Kidney epithelial cell (primary cell): ENCODE measurements at places on chromosomes 11 and 22.

GRCh38 chr11:103581760-103582159, 454.7 kb upstream of the DDI1 start:
- no peak for DNase-seq

DNA sequence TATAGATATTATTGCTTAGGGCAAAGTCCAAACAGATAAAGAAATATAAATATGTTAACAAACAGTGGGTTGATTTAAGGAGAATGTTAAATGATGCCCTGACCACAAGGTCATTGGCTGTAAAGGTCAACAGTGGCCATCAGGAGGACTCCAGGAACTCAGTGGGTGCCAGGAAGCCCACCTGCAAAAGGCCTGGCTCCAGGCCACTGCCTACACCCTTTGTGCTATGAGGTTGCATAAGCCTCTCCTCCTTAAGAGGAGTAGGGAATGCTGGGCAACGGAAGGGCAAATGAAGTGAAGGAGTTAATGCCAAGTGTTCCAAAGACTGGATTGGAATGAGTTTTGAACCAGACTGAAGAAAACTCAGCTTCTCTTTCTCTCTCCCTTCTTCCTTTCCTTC, 73.3 kb upstream of the ALX4 start:
- no peak for DNase-seq

GRCh38 chr22:44847380-44847779, 95.0 kb downstream of the ARHGAP8 start:
- no peak for DNase-seq

GRCh38 chr11:46222490-46223251, 54.8 kb upstream of the CREB3L1 start:
- no peak for DNase-seq

DNA sequence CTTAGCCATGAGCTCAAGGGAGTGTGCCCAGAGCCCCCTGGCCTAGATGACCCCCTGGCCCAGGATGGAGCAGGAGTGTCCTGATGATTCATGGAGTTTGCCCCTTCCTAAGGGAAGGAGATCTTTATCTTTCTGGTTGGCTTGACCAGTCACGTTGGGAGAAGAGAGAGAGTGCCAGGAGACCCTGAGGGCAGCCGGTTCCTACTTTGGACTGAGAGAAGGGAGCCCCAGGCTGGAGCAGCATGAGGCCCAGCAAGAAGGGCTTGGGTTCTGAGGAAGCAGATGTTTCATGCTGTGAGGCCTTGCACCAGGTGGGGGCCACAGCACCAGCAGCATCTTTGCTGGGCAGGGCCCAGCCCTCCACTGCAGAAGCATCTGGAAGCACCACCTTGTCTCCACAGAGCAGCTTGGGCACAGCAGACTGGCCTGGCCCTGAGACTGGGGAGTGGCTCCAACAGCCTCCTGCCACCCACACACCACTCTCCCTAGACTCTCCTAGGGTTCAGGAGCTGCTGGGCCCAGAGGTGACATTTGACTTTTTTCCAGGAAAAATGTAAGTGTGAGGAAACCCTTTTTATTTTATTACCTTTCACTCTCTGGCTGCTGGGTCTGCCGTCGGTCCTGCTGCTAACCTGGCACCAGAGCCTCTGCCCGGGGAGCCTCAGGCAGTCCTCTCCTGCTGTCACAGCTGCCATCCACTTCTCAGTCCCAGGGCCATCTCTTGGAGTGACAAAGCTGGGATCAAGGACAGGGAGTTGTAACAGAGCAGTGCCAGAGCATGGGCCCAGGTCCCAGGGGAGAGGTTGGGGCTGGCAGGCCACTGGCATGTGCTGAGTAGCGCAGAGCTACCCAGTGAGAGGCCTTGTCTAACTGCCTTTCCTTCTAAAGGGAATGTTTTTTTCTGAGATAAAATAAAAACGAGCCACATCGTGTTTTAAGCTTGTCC, 14.3 kb downstream of the ADORA2A start:
- DNase-seq, result no peak

DNA sequence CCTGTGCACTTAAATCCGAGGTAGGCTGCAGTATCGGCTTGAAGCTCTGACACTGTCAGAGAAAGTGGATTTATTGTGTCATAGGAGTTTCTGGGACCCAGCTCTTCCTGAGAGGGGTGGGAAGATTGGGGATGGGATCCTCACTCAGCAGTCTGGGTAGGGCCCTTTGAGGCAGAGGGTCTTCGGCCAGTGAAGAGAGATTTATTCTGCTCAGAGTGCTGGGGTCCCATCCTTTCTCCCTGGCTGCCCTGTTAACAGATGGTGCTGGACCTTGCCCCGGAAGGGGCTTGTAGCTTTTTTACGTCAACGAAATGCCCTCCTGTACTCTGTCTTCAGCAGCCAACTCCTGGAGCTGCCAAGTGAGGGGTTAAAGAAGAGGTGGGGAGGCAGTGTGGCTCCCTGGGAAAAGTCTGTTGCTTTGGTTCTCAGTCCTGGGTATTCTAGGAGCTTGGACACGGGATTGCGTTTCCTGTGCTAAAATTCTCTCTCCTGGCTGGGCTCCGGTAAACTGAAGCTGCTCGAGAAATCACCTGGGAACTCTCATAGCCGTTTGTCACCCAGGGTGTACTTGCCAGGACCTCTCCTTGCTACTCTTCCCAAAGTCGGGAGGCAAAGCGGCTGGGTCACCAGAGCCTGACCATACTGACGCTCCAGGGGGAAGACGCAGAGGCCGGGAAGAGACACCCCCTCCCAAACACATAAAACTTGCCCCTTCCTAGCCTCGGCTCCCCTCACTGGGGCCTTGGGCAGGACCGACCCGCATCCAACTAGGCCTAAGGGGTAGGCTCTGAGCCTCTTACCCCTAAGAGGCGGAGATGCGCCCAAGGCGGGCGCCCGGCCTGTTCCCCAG, 806 bp upstream of the SMDT1 start:
- no peak for DNase-seq

GRCh38 chr11:78912778-78913177, 338.1 kb upstream of the NARS2 start:
- DNase-seq, result no peak

DNA sequence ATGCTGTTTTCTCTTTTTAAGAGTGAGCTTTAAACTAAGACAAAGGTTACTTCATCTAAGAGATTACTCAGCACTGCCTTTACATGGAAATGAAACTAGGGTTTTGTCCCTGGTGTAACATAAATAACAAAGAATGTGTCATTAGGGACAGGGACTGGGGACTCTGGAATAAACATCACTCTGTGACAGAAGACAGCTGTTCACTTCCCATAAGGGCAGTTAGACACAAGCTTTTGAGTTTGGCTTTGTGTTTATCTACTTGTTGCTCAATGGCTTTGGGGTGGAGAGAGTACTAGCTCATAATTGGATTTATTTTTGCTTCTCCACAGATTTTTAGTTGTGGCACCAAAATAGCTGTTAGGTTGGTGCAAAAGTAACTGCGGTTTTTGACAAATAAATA, 154.5 kb downstream of the OR4C45 start:
- no peak for DNase-seq

DNA sequence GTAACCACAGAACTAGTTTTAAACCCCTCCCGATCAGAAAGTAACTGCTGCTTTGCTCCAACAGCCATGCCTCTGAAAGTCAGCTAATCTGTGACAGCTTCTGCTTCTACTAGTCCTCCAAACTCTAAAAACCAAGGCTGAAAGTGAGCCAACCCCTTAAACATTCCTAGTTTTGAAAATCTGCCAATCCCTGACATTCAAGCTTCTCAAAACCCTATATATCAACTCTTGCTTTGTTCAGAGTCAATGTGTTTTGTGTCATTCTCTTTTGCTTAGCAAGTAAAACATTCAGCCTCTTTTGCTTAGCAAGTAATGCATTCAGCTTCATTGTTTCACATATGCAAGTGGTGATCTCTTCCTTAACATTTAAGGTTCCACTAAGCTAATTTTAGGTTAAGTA, 56.9 kb downstream of the ATG16L2 start:
- no peak for DNase-seq

- no peak for DNase-seq
Measured at GRCh38 chr11:35087648-35088047, 51.3 kb upstream of the CD44 start.

DNA sequence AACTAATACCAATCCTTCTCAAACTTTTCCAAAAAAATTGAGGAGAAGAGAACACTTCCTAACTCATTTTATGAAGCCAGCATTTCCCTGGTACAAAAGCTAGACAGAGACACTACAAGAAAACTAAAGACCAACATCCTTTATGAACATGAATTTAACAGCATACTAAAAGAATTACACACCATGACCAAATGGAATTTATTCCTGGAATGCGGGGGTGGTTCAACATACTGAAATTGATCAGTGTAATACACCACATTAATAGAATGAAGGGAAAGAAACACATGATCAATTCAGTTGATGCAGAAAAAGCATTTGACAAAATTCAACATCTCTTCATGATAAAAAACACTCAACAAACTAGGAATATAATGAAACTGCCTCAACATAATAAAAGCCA, 148.1 kb downstream of the WNT7B start:
- DNase-seq, result no peak

DNA sequence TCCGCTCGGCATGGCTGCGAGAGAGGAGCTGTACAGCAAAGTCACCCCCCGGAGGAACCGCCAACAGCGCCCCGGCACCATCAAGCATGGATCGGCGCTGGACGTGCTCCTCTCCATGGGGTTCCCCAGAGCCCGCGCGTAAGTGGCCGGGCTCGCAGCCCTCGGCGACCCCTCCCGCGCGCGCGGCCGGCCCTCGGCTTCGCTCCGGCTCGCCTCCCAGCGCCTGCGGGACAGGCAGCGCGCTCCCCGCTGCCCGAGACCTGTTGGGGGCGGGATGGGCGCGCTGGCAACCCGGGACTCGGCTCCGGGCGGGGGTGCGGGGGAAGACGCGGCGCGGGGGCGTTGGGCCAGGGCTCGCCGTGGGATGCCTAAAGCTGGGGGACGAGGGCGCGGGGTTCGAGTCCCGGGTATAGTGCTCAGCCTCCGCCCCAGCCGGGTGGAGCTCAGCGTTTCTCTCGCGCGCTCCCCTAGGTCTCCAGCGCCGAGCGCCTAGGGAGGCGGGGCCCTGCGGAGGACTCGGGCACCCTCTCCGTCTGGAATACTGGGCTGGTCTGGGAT, 630 bp downstream of the UBASH3B start:
- DNase-seq, result no peak

GRCh38 chr11:17541330-17541885, 2.8 kb downstream of the USH1C start:
- DNase-seq, result no peak

DNA sequence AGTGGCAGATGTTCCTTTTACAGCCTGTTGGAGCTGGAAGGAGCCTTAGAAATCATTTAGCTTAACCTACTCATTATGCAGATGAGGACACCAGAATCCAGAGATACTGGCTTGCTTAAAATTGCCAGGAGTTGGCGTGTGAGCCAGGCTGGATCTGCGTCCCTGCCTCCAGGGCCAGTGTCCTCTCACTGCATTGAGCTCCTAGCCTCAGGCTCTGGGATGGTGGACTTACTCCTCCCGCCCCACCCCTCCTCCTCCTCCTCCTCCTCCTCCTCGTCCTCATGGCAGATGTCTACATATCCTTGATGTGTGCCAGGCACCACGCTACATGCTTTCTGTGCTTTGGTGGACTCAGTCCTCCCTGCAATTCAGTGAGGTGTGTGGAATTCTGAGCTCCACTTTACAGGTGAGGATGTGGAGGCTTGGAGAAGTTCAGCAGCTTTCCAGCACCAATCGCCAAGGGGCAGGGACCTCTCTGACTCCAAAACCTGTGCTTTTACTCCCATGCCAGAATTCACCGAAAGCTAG, 24.1 kb downstream of the ADAMTS15 start:
- DNase-seq, result no peak

DNA sequence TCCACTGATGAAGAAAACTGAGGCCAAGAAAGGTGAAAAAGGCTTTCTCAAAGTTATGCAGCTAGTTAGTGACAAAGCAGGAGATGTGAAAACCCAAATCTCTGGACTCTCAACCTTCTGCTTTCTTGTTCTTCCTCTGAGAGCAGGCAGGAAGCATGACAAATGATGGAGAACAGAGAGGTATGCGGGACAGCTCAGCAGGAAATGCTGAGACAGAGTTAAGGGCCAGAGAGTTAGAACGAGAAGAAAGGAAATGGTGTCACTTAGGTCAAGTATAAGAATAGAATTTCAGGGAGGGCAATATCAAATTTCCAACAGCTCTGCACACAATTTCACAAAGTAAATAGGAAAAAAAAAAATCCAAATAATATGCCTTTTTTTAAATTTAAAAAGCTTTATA, 67.6 kb upstream of the ARHGAP42 start:
- no peak for DNase-seq

DNA sequence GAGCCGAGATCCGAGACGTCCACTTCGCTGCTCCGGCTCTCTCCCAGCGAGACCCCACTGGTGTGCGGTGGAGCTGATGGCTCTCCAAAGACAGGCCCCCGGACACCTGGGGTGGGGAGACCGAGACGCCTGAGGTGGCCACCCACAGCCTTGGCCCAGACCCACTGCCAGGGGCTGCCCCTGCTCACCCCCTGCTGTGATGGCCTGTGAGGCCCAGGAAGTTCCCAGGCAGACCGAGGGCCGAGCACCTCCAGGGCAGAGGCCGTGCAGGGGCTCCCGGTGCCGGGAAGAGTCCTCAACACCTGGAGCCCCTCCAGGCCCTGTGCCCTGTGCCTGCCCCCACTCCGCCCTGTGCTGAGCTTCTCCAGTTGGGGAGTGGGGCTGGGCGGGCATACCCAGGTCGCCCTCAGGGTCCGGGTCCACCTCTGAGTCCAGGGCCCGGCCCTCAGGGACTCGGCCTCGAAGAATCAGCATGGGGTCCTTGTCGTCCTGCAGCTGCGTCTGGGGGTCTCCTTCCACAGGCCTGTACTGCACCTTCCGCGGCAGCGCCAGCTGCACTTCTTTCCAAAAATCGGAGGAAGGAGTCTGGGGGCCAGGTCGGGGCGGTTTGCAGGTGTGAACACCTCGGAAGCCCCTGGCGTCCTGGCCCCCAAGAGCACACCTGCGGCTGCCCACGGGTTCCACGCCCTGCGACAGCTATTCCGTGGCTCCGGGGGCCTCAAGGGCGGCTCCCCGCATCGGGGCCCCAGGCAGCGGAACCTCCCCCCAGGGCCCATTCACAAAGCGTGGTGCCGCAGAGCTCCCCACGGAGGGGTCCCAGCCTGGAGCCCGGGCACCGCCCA, 8.6 kb downstream of the SIGIRR start:
- no peak for DNase-seq

- peak; percentile 26 for DNase-seq
Measured at GRCh38 chr11:21511835-21512440, 680.9 kb upstream of the ANO5 start.

DNA sequence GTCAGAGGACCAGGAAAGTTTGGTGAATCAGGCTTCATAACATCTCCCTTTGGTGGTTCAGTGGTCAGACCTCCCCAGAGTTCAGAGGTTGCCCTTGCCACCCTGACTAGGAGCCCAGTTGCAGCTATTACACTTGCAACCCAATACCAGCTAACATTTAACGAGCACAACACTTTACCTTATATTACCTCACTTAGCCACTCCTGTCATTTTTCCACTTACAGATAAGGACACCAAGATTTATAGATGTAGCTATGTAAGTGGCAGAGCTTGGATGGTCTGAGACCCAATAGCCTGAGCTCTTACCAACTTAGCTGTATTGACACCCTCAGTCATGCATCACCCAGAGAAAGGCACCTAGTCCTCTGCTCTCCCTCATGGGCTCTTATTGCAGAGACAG, 234.7 kb downstream of the INSC start:
- DNase-seq, result no peak
